Stimulated activated CD4-positive, alpha-beta T cell treated with anti-CD3 and anti-CD28 coated beads, Interleukin-12 subunit alpha, Interleukin-12 subunit beta, amount 100 ng/mL, for 4 hours (primary cell): ENCODE measurements at places on chromosomes 16 and 17.

GRCh38 chr17:48641541-48642058, 15.4 kb upstream of the HOXB9 start:
- no peak for DNase-seq

DNA sequence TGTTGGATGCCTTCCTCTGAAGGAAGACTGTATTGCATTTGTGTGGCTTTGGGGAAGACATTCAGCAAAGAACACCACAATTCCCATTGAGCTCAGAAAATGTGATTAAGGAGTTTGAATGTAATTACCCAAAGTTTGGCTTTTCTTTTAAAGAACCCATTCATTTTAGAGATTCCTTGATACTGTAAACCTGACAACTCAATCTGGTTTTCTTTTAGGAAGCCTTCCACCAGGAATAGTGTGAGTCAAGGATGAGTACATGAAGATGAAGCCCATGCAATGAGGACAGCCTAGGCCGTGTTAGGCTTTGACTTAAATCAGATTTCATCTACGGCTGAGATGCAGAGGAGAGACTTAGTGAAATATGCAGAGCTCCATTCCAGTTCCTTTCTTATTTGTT, 271.7 kb upstream of the TBX2 start:
- no peak for DNase-seq

DNA sequence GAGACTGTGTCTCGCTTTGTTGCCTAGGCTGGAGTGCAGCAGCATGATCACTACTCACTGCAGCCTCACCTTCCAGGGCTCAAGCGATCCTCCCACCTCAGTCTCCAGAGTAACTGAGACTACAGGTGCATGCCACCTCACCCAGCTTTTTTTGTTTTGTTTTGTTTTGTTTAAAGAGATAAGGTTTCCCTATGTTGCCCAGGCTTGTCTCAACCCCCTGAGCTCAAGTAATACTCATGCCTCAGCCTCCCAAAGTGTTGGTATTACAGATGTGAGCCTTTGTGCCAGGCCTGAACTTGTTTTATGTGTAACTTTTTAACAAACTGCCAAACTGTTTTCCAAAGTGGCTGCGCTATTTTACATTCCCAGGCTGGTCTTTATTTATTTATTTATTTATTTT, 41.8 kb upstream of the NUDT7 start:
- no peak for DNase-seq

DNA sequence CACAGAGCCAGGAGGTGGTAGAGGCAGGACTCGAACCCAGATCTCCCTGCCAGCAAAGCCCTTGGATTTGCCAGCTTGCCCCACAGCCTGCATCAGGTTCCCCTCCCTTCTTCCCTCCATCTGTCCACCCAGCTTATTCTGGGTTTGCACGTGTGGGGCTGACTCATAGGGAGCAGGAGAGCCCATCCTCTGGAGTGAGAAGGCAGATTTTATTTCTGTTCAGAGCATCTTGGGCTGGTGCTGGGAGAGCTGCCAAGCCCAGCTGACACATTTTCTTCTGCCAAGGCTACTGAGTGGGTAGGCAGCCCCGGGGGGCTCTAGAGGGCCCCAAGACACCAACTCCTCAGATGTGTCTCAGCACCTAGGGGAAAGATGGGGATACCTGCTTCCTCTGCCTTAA, 106.3 kb upstream of the CRHR1 start:
- no peak for DNase-seq

DNA sequence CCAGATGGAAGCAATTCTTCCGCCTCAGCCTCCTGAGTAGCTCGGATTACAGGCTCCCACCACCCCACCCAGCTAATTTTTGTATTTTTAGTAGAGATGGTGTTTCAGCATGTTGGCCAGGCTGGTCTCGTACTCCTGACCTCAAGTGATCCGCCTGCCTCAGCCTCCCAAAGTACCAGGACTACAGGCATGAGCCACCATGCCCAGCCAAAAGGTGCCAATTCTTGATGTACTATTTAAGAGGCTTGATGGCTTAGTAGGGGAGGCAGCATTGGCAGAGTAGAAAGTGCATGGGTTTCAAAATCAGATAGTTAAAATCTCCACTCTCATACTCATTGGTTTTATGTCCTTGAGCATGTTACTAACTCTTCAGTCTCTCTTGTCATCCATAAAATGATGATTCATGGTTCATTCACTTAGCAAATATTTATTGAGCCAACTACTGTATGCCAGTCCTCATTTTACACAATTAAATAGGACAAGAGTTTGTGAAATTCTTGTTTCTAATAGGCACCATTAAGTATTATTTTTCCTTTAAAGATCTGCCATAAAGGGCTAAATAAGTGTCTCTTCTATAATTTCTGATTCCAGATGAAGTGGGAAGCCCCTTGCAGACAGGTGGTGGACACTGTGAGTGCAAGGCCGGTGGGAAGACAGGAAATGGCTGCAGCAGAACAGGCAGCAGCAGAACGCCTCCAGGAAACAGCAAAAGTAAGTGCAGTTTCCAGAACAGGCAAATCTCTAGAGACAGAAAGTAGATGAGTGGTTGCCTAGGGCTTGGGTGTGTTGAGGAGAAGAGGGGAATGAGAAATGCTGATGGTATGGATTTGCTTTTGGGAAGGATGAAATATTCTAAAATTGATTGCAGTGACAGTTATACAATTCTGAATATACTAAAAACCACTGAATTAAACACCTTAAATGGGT, 8.2 kb upstream of the RPL27 start:
- DNase-seq, result no peak

- no peak for DNase-seq
These were observed 90.7 kb upstream of the TMEM97 start for GRCh38 chr17:28228109-28228840.

GRCh38 chr17:9475101-9475658, 100.4 kb downstream of the STX8 start:
- DNase-seq, result no peak

GRCh38 chr17:3977387-3977786, 13.2 kb upstream of the ATP2A3 start:
- DNase-seq, result no peak

GRCh38 chr17:50361561-50362480, 11.2 kb downstream of the MRPL27 start:
- peak; percentile 48 for DNase-seq

DNA sequence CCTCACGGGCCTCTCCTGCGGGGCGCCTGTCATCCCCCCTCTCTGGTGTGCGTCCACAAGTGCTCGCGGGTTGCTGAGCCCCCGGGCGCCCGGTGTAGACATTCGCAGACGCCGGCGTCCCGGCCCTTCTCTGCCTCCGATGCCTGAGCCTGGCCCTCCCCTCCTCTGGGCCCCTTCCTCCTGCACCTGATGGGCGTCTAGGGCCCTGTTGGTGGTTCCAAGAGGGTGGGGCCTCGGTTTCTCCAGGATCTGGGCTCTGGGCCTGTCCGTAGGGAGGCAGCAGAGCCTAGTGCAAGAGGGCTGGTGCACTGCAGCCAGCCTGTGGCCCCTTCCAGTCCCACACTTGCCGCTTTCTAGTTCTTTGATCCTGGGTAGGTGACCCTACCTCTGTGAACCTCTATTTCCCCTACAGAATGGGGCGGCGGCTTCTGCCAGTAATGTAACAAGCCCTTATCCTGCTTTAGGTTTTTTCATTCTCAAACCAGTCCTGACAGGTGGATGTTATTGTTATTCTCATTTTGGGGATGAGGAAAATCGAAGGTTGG, 623 bp downstream of the E4F1 start:
- DNase-seq, result no peak

GRCh38 chr17:36920032-36921005, 17.0 kb upstream of the LHX1 start:
- no peak for DNase-seq
